ENCODE measurements at places on chromosomes 7 and 10.

DNA sequence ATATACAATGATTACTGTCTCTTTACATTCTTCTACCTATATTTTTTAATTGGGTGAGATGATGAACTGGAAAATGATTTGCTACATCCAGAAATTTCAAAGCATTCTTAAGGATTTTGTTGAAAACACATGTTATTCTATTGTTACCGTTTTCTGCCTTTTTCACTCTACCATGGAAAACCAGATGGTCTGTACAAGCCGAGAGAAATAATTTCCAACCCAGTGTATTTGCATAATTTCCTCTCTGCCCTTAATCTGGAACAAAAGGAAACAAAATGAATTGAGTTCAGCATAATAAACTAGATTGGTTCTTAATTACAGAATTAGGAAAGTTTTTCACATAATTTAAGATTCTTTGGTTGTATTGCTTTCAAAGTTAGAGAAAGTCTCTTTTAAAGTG, 211.2 kb downstream of the CACNB2 start:
- no peak for DNase-seq

- DNase-seq = no peak
Measured at GRCh38 chr7:96067321-96067720, 254.6 kb downstream of the SLC25A13 start.

DNA sequence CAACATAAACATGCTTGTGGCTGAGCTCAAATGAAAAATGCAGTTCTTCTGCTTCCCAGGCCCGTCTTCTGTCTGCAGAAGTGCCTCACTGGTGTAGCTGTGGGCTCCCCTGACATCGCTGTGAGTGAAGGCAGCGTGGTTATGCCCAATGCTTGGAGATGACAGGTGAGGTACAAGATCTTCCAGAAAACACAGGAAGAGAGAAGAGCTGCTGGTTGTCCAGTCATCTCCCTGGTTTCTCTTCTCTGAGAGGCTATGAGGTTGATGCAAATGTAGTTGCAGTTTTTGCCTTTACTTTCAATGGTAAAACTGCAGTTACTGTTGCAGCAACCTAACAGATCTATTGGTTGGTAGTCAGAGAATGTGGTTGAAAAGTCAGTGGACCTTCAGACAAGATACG, 223.6 kb downstream of the GATA3 start:
- DNase-seq = no peak

- DNase-seq = no peak
Measured at GRCh38 chr7:151157645-151158329, 9.7 kb downstream of the GBX1 start.

- no peak for DNase-seq
Measured at GRCh38 chr10:24617771-24618396, 105.8 kb downstream of the ARHGAP21 start.
